ENCODE measurements at places on chromosomes 5 and 9.

DNA sequence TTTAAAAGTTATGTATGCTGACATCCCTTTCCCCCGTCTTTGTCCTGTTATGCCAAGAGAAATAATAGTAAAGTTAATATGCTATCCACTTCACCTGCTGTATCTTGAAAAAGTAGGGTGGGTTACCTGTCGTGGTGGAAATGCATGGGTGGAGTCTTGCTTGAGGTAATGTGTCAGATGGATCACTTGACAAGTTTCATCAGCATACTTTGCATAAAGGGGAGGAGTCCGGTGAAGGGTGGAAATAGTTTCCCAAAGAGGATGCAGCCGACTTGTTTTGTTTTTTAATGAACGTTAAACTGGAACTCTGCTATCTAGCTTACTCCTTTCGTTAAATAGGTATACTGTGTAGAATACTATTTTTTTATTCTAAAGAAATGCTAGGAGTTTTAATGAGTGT lies 9.0 kb upstream of the DMRT3 start:
- DNase-seq, result no peak

GRCh38 chr5:158967541-158967940 lies 132.2 kb downstream of the EBF1 start:
- DNase-seq, result no peak

DNA sequence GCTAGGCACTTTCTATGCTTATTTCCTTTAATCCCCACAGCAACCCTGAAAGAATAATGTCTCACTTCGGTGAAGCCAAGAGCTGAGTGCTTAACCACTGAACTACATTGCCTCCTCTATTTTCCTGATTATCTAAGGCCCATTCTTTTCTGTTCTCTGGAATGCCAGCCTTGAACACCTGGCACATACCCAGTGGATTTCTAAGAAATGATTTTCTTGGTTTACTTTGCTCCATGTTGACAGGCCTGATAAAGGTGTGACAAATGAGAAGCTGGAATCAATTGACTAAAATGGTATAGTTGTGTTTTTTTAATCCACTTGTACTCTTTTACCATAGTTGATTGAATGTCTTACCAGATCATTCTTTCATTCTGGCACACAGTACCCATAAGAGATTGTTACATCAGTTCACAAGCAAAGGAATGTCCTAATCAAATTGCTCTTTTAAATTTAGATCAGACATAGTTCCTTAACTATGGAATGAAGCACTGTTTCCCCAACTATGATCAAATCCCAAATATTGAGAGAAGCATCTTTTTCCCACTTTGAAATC lies 9.0 kb upstream of the ENC1 start:
- no peak for DNase-seq

DNA sequence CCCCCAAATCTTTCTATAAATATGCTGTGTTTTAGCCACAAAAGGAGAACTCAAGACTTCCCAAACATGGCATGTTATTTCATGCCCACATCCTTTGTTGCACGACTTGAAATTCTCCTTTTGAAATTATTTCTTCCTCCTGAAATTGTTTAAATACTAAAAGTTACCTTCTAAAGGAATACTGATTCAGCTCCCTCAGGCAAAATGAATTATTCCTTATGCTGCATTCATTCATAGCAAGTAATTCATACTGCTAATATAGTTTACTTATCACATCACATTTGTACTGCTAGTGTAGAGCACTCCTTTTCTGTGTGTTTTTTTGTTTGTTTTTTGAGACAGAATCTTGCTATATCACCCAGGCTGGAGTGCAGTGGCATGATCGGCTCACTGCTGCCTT lies 45.7 kb downstream of the BHMT start:
- no peak for DNase-seq

GRCh38 chr5:114391321-114391720 lies 29.5 kb downstream of the KCNN2 start:
- no peak for DNase-seq
